ENCODE measurements at places on chromosomes 4 and X.

DNA sequence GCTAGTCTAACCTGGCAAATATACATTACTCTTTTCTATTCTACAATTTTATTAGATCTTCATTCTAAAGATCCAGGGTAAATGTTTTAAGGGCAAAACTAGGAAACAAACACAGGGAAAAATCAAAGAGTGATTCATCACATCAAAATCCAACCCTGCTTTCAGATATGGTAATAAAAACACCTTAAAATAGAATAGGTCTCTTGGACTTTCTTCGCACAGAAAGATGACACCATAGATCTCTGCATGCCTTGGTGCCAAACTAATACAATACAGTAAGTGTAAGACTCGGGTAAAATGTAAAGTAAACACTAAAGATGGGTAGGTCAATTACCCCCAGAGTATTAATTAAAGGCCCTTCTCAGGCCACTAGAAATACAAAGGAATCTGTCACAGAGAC lies 34.2 kb downstream of the LDB2 start:
- DNase-seq: no peak

DNA sequence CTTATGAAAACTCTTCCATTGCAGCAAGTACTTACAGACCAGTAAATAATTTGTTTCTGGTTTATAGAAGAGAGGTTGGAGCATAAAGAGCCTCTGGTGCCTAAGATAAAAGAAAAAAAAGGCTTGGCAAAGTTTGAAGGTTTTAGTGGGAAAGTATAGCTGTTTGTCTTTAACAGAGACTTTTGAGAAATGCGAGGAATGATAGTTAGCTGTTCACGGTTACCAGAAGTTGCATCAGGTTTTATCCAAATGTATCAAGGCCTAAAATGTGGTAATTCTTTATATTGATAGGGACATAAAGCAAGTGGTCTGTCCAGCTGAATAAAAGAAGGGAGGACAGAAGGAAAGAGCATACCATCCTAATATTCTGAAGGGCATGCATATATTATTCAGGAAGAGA lies 29.3 kb downstream of the RAP1GDS1 start:
- DNase-seq: peak; percentile 61

DNA sequence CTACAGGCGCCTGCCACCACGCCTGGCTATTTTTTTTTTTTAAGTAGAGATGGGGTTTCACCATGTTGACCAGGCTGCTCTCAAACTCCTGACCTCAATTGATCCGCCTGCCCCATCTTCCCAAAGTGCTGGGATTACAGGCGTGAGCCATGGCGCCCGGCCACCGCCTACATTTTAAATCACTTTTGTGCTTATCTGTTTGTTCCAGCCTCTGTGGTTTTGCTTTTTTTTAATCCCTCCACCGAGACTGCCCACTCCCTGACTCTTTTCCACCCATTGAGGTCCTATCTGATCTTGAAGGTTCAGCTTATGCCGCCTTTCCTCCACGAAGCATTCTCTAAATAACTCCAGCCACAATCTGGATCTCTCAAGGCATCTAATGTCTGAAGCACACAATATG lies 73.5 kb downstream of the CHRDL1 start:
- no peak for DNase-seq

DNA sequence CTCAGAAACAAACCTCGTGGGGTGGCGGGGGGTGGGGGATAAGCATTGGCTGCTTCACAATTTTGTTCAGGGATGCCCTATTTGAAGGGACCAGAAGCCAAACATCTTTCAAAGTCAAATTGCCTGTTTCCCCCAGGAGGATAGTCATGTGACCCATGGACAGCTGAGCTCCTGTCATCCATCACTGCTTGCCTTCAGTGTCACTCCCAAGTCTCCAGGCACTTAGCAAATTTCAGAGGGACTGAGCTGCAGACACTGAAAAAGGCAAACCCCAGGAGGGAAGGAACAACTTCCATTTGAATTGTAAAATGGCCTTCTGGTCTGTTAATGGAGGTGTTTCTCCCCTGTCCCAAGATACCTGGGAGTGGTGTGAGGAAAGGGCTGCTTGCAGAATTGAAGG lies 73.4 kb downstream of the FRMPD3 start:
- no peak for DNase-seq

DNA sequence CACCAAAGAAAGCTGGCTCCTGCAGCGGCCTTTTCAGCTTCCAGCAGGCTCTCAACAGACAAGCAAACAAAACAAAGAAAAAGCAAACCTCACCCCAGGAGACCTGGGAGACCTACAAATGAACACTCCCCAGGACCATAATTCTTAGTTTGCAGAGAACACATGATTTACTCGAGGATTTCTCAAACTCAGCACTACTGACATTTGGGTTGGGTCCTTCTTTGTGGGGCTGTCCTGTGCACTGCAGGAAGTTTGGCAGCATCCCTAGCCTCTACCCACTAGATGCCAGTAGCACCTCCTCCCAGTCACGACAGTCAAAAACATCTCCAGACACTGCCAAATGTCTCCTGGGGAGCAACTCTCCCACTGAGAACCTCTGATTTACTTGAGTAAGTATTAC lies 21.9 kb downstream of the APOO start:
- DNase-seq: no peak
